ENCODE measurements at places on chromosomes 12 and 14.

DNA sequence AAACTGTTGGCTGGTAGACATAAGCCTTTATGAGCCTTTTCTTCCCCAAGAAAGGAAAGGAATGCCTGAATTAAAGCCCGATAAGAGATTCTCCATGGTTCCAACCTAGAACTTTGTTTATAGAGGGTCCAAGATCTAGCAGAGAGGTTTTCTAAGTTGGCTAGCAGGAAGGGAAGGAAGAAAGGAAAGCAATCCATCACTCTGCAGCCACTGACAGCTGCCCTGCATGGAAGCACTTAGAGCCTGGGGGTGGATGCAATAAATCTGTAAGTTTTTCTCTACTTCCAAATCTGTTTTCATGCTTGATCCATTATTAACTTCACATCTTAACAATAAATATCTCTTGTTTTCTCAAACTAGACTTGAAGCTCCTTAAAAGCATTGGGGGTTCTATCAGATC lies 224.4 kb downstream of the KSR2 start:
- no peak for DNase-seq

GRCh38 chr14:76773188-76773885 lies 12.1 kb downstream of the VASH1 start:
- DNase-seq = no peak

- no peak for DNase-seq
Measured at GRCh38 chr12:46442239-46442638, 69.7 kb upstream of the SLC38A2 start.

DNA sequence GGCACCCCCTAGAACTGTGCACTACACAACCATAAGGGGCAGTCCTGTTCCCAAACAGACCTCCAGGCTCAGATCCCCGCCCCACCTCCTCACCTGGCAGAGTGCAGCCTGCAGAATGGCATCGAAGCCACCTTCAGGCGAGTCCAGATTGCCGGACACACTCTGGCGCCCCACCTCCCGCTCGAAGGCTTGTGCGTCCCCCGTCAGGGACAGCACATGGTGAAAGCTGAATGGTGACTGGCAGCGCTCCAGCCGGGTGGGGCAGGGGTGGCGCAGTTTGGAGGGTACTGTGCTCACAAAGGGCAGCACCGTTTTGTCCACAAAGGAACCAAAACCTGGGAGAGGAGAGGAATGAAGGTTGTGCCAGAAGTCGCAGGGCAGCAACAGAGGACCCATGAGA lies 10.6 kb downstream of the ITGB7 start:
- no peak for DNase-seq

DNA sequence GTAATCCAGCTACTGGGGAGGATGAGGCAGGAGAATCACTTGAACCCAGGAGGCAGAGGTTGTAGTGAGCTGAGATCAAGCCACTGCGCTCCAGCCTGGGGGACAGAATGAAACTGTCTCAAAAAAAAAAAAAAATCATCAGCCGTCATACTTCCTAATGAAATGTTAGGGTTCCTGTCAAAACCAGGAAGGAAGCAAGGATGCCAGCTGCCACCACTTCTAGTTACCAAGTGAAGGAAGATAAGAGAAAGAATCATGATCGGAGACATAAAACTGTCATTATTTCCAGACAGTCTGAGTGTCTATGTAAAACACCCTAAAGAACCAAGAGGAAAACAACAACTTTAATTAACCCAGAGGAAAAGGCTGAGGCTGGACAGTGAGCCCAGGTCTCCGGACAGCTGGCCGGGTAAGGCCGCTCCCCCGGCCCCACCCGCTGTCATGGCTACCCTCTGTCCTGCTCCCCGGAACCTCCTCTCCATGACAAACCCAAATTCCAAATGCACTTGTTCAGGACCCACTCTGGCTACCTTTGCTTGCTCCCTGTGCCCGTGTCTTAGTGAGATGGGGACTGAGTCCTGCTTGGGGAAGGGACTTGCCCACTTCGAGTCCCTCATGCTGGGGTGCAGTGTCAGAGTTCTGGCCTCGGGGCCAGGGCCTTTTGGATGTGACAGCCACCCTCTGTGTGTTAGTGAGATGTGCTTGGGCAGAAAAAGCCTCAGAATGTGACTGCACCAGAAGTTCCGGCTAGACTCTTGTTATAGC lies 29.0 kb downstream of the SLC6A12 start:
- DNase-seq = no peak

- no peak for DNase-seq
Measured at GRCh38 chr14:54003064-54003463, 46.4 kb upstream of the BMP4 start.

DNA sequence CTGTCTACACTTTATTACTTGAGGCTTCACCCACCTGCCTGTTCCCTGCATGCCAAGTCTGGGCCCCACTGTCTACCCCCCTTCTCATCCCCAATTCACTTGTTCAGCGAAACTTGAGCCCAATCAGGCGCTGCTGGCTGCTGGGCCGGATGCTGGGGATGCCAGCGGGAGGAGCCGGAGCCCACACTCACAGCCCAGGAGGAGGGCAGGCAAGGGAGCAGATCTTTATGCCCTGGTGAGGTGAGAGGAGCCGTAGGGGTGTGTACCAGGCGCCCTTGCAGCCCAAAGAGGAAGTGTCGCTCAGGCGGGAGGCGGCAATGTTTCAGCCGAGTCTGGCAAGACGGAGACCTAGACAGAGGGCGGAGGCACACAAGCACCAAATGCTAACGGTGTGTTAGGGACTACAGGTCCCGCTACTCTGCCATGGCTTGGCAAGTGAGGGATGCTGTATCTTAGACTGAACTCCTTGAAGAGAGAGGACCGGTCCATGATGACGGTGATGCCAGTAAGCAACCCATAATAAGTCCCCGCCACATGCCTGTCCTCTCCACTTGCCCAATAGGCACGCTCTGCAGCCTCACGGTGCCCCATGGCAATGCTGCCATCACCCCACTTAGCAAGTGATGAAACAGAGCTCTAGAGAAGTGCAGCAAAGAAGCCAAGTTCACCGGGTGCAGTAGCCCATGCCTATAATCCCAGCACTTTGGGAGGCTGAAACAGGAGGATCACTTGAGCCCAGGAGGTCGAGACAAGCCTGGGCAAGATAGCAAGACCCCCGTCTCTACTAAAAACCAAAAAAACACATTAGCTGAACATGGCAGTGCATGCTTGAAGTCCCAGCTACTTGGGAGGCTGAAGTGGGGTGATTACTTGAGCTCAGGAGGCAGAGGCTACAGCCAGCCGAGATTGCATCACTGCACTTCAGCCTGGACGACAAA lies 41.6 kb downstream of the LRRC74A start:
- DNase-seq = no peak

DNA sequence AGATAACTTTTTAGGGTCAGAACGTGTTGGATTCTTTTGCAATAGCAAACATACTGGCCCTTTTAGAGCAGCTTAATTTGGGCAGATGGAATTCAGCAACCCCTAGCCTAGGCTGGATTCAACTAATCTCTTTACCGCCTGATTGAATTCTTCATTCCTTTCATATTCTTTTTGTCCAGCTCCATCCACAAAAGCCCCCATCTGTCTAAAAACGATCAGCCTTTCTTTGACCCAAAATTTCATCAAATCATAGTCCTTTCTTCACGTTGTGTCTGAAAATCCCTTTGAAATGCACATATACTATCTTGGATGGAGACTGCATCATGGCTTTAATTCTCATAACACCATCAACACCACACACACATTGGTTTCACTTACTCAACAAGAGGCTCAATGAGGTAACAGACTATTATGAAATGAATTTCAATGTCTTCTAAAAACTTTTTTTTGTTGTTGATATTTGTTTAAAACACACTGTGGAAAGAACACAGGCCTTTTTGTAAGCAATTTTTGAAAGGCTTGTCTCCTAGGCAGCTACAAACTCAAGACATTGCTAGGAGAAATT lies 128.0 kb upstream of the EEA1 start:
- no peak for DNase-seq

GRCh38 chr14:68671909-68672308 lies 121.0 kb downstream of the ZFP36L1 start:
- DNase-seq = no peak

- no peak for DNase-seq
Measured at GRCh38 chr14:82354126-82354525, 820.5 kb upstream of the SEL1L start.

DNA sequence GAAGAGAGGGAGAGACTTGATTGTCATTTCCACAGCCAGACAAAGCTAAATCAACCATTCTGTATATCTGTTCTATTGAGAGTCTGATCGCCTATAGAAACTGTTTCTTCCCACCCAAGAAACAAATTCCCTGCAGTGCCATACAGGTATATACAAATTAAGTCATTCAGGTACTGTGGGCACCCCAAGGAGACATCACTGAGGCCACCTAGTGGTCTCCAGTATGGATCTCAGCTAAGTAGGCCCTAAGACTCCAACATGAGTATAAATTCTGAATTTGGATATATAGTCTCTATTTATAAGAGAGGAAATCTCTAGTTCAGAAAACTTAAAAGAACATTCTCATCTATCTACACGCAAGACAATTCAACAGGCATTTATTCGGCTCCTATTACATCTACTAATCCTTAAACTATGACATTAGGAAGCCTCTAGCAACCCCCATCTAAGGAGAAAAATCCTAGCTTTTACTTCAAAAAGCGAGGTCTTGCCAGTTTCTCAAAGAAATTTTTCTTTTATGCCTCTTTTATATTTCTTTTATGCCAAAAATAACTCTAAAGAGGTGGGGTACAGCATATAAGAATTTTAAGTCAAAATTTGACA lies 62.6 kb downstream of the DCAF5 start:
- no peak for DNase-seq

All from GM12892 (cell line).